Fibroblast of lung (primary cell): ENCODE measurements at places on chromosomes 13 and 19.

GRCh38 chr19:14449321-14449720 lies 16.2 kb downstream of the PKN1 start:
- no peak for DNase-seq

DNA sequence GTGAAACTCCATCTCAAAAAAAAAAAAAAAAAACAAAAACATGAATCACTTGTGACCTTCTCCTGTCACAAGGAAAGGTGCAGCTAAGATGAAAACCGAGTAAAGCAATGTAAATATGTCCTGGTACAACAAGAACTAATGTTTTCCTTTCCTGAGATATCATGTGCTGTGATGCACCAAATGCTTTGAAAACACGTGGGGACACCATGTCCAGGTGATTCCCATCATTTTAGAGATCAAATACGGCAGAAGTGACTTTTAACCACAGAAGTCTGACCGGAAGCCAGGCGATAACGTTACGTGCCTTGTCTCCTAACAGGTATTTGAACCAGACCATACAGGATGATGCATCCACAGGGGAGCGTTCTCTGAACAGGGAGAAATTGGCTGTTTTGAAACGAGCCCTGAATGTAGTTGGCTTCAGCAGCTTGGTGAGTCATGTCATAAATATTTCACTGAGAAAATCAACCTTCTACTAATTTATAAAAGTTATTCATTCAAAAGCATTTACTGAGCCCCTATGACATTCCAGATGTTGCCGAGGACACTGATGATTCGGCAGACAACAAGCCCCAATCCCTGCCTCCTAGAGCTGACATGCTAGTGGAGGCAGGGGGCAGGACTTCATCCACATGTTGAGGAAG lies 328.1 kb downstream of the MYO16 start:
- peak; percentile 77 for DNase-seq

- peak; percentile 77 for DNase-seq
Measured at GRCh38 chr13:33644581-33645543, 173.1 kb upstream of the RFC3 start.

- DNase-seq: peak; percentile 2
Measured at GRCh38 chr13:106286811-106287210, 248.7 kb downstream of the EFNB2 start.

DNA sequence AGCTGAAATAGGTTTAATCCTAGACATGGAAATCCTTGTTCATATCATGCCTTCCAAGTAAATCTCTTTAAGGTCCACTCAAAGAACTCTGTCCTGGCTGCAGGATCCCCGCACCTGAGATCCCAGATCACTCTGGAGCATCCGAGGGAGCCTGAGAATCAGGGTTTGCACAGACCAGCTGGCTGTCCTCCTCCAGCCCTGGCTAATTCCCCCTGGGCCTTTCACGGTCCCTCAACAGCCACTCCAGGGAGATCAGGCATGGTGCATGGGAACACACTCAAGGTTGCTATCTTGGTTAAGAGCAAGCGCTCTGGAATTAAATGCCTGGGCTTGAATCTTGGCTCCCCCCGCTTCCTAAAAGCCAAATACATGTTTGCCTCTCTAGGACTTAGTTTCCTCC lies 130.8 kb downstream of the IRS2 start:
- DNase-seq: no peak

DNA sequence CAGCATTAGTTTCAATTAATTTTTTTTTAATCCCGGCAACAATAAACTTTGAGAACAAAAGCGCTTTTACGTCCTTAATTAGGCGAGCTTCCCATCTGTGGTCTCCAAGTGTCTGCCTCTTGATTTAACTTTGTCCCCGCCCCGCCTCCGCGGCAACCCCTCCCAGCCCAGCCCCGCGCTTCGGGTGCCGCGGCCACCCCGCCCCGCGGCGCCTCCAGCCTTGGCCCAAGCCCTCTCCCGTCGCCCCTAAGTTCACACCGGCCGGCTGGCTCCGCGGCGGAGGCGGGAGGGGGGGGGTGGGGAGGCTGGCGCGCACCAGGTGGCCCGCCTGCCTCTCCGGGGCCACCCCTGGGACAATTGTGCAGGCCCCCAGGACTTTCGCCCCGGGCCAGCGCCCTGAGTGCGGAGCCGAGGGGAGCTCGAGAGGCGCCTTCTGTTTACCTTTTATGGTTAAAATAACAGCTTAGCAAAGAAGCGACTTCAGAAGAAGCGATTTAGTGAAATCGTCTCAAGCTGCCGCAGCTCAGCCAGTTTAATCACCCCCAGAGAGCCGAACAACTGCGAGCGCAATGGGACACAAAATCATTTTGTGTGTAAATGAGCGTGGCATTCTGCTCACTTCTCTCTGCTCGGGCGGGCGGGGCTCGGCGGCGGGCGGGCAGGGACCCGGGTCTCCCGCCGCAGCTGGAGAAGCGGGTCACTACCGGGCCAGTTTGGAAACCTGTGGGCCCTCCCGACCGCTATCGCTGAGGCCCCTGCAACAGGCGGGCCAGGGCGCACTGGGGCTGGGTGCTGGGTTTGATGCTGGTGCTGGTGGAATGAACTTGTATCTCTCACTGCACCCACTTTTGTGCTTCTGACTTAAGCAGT lies 1.4 kb downstream of the KCTD15 start:
- DNase-seq: peak; percentile 48
